ENCODE measurements at places on chromosomes 6 and 20.

DNA sequence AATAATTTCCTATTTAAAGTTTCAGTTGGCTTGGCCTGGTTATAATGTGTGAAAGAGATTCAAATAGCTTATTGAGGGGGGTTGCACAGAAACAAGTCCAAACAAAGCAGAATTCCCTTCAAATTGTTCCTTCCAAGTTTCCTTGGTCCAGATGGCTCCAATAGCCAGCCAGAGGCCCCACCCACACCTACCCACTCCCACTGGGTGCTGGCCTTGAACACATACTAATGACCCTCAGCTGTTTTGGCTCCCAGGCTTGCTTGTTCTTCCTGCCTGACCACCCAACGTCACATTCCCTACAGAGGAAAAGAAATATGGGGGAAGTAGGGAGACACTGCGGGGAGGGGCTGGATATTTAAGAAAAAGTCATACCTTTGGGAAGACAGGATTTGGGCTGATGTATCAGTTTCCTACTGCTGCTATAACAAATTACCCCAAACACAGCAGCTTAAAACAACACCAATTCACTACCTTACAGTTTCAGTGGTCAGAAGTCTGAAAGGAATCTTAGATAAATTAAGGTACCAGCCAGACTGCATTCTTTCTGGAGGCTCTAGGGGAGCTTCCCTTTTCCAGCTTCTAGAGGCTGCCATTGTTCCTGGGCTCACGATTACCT is 95.7 kb downstream of the COL21A1 start:
- DNase-seq: no peak

DNA sequence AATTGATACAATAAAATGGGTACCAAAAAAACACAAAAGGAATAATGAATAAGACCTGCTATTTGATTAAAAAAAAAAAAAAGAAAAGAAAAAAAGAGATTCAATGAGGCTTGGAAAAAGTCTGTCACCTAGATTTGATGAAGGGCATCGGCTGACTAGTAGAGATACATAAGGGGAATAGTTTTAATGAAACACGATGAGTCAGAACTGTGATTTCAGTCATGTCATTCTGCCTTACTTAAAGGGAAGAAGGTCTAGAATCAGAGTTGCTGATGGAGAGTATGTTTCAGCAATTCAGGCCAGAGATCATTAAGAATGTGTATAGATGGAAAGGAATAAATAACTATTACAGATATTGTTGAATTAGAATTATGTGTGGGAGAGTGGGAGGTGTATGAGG is 565.9 kb upstream of the RNF217 start:
- no peak for DNase-seq

GRCh38 chr6:106510090-106510970 is 119.0 kb downstream of the RTN4IP1 start:
- peak; percentile 65 for DNase-seq

DNA sequence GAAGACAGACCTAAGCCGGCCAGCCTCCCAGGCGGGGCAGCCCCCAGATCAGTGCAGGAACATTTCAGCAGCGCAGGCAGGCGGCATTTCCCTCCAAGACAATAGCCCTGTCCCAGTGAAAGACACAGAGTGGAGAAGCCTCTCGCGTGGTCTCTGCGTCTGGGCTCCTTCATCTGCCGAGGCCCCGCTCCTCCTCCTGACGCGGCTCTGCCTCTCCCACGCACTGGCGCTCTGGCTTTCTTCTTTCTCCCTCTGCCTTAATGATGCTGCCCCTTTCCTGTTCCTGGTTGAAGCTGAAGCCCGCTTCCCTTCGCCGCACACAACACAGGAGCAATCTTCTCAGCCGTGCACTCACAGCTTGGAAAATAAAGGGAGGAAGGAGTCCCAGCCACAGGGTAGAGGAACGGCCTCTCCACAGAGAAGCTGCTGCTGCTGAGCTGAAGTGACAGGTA is 347.5 kb downstream of the CDH4 start:
- DNase-seq: no peak

GRCh38 chr20:63836458-63837344 is 5.6 kb upstream of the ZBTB46 start:
- DNase-seq: no peak

DNA sequence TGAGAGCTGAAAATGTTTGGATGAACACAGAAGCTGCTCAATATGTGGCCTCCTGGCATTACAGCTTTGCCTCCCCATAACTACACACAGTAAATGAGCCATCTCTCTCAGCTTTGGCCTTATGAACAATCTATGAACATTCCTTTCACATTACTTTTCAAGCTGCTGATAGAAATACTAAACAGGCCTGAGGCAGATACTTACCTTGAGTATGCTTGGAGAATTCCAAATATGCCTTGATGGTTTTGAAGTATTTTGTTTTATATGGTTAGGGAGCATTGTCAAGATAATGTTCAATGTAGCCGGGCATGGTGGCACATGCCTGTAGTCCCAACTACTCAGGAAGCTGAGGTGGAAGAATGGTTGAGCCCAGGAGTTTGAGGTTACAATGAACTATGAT is 104.5 kb downstream of the CD24 start:
- no peak for DNase-seq

DNA sequence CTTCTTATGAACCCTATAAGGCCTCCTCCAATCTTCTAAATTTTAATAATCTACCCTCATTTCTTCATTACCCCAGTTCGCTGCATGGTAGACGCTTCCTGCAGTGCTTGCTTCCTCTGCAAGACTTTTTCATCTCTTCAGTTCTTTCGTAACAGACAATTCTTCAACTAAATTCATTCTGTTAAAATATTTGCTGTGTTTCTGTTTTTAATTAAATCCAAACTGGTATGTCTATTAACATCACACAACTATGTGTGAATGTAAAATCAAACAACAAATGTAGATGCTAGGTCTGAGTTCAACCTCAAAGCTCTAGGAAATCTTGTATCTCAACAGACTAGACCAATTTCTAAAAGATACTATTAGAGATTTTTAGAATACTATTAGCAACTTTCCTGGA is 199.3 kb downstream of the RNGTT start:
- no peak for DNase-seq

GRCh38 chr20:50804437-50805348 is 9.8 kb downstream of the BCAS4 start:
- peak; percentile 52 for DNase-seq

DNA sequence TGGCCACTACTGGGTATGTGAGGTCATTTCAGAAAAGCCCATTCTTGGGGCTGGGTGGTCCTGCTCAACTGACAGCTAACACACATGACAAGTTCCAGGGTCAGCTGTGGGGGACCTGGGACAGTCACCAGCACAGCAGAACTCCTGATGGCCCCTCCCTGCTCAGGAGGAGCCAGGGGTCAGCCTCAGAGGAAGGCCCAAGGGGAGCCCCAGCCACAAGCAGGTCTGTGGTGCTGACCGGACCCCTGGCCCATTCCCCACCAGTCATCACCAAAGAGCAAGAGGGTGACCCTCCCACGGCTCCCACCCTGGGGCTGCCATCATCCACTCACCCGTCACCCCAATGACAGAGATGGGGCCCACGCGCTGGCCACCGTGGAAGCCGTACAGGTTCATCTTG is 18.0 kb downstream of the CYP21A2 start:
- DNase-seq: no peak

DNA sequence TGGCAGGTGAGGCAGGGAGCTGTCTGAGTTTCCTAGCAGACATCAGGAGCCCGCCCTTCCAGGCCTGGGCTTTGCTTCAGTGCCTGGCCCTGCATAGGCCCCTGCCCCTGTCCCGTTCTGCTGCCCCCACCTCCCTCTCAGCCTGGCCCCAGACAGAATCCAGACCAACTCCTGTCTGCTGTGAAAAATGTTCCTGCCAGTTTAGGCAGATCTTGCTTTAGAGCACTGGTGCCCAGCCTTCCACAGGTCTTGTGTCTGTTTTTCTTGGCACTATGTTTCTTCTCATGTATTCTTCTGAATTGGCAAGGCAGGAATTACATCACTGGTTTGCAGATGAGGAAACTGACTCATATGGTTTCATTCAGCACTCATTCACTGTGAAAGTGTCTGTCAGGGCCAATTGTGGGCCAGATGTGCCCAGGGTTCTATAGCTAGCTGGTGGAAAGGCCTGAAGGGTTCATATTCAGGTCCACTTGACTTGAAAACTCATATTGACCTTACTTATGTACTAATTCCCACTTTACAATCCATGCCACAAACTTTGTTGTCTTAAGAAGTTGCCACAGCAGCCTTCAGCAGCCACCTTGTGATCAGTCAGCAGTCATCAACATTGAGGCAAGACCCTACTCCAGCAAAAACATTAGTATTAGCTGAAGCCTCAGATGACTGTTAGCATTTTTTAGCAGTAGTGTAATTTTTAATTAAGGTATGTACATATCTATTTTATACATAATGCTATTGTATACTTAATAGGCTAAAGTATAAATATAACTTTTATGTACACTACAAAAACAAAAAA is 40.5 kb downstream of the HLA-F start:
- no peak for DNase-seq

DNA sequence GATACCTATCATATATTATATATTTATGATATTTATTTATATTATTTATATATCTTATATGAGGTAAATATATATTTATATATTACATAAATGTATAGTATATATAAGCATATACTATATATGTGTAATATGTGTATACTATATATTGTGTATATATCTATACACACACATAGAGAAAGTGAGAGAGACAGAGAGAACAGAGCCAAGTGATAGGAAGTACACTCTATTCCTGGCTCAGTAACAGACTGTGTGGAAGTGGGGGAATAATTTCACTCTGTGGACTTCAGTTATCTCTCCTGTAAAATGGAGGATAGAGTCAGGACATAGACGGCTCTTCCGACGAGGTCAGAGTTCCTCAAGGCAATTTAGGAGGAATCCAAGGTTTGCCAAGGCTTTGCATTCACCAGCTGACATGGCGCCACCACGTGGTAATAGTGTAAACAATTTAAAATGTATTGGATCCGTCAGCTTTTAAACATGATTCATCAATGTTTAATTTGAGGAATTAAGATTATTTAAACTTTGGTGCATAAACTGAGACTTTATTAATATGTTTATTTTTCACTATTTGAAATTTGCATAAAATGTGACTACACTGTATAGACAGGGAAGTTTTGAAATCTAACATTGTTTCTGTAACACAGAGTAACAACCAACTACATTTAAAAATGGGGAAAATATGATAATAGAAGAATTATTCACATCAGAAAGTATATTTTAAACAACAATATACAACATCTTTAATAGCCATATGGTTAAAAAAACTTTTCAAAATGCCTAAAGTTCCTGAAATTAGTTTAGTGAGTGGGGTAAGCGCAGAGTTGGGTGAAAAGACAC is 75.4 kb upstream of the TMEM244 start:
- DNase-seq: no peak

DNA sequence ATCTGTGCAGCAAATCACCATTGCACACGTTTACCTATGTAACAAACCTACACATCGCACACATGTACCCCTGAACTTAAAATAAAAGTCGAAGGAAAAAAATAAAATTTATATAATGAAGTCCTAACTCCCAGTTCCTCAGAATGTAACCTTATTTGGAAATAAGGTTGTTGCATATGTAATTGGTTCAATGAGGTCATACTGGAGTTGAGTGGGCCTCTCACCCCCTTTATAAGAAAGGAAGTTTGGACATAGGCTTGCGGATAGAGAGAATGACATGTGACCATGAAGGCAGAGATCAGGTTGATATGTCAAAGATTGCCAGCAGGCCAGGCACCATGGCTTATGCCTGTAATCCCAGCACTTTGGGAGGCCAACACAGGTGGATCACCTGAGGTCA is 16.1 kb upstream of the ZBTB22 start:
- DNase-seq: no peak

GRCh38 chr6:43009124-43009523 is 4.6 kb downstream of the MEA1 start:
- no peak for DNase-seq

DNA sequence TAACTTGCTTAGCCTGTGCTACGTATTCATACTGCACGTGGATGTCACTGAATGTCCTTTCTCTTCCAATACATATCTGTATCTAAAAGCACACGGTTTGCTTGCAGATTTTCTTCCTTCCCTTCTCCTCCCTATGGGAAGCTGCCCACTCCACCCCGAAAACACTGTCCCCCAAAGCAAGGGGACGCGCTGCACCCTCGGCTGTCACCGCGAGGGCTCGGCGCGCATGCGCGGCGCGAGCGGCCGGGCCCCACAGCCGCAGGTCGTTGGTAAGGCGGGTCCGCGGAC is 659 bp downstream of the TMX4 start:
- DNase-seq: peak; percentile 77

DNA sequence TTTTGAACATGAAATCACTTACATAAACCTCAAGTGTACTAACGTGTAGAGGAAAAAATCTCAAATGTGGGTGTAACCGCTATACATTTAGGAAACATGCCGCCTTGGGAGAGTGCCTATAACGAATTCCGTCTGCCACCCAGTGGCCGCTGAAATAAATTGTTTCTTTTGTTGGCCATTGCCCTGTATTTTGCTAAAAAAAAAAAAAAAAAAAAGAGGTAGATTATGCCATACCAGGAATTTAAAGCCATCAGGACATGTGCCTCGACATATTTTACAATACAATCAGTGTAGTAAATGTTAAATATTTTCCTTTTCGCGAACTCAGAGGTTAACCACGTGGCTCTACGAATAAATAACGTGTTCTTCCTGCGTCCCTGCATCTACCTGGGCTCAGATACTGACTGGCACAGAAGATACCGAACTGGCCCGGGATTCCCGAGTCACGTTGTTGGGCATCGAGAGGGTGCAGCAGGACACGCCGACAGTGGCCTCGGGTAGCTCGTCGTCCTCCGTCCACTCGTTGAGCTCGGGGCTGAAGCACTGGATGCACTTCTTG is 14.3 kb downstream of the KLHL31 start:
- peak; percentile 81 for DNase-seq

Data from CD4-positive, alpha-beta memory T cell (primary cell).